SK-N-SH (cell line): ENCODE measurements at places on chromosomes 1 and 21.

GRCh38 chr1:165999826-166000225 lies 167.0 kb downstream of the FAM78B start:
- no peaks in the 10 kb centered on the region for H3K27me3 ChIP-seq
- no peak overlapping the region for H3K27ac ChIP-seq
- no peak for DNase-seq
- no peak overlapping the region for H3K4me3 ChIP-seq
- no peaks in the 10 kb centered on the region for H3K36me3 ChIP-seq
- H3K4me1 ChIP-seq: no peaks in the 10 kb centered on the region

GRCh38 chr1:208085655-208086515 lies 158.3 kb downstream of the PLXNA2 start:
- H3K36me3 ChIP-seq: peaks cover 28% of the 10 kb centered on the region
- H3K27ac ChIP-seq: peak overlapping the region; percentile 40; the same call in 1 of the 2 replicates
- no peaks in the 10 kb centered on the region for H3K27me3 ChIP-seq
- no peak for DNase-seq
- H3K4me3 ChIP-seq: no peak overlapping the region; the same call in 1 of the 2 replicates
- H3K4me1 ChIP-seq: peaks cover 26% of the 10 kb centered on the region

GRCh38 chr21:16821588-16821987 lies 691.3 kb upstream of the CXADR start:
- no peak overlapping the region for H3K27ac ChIP-seq
- H3K4me3 ChIP-seq: no peak overlapping the region
- no peaks in the 10 kb centered on the region for H3K36me3 ChIP-seq
- no peak for DNase-seq
- H3K27me3 ChIP-seq: no peaks in the 10 kb centered on the region

GRCh38 chr1:98550076-98550475 lies 111.4 kb upstream of the SNX7 start:
- H3K27ac ChIP-seq: no peak overlapping the region
- no peak for DNase-seq

DNA sequence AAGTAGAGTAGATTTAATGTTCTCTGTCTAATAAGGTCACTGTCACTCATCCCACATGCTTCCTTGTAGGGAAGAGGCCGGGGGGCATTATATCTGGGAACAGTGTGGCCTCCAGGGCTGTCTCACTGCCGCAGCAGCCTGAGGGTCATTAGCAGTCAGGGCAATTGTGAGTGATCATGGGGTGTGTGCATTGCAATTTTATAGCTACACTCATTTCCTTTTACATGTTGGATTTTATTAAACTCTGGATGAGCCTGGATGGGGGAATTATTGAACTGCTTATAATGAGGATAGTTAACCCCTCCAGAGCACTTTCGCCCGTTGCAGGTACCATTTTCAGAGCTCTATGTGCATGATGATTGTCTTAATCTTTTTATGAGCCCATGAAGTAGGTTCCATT lies 60.9 kb upstream of the DISP3 start:
- H3K27me3 ChIP-seq: no peaks in the 10 kb centered on the region
- H3K4me3 ChIP-seq: no peak overlapping the region
- peaks cover 5% of the 10 kb centered on the region; the same call in 1 of the 2 replicates for H3K4me1 ChIP-seq
- H3K36me3 ChIP-seq: no peaks in the 10 kb centered on the region
- no peak for DNase-seq
- no peak overlapping the region for H3K27ac ChIP-seq

- peak; percentile 55 for DNase-seq
- H3K36me3 ChIP-seq: no peaks in the 10 kb centered on the region
- H3K27me3 ChIP-seq: no peaks in the 10 kb centered on the region
- peaks cover 20% of the 10 kb centered on the region for H3K4me1 ChIP-seq
- no peak overlapping the region for H3K4me3 ChIP-seq
- peak overlapping the region; percentile 81 for H3K27ac ChIP-seq
Measured at GRCh38 chr1:24735509-24736375, 9.5 kb upstream of the CLIC4 start.

DNA sequence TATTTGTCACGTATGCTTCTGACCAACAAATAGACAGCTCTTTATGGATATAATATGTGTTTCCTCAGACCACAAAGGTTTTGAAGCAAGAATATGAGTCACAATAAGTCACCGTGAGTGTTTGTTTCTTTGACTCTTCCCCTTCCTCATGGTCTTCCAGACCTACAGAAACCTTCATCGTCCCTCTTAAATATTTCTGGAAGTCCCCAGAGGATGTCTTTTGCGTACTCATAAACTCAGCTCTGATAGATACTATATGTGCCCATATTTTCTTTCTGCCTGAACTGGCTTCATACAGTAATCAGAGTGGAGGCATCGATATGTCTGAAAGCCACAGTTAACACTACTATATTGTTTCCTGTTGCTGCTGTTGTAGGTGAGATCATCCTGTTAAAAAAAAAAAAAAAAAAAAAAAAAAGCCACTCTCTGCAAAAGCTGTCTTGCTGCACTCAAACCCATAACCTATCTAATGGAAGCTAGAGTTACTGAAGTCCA lies 38.4 kb downstream of the ADAMTS1 start:
- no peak overlapping the region for H3K27ac ChIP-seq
- H3K36me3 ChIP-seq: no peaks in the 10 kb centered on the region
- H3K4me3 ChIP-seq: no peak overlapping the region
- H3K4me1 ChIP-seq: no peaks in the 10 kb centered on the region

- H3K4me3 ChIP-seq: no peak overlapping the region
- H3K4me1 ChIP-seq: no peaks in the 10 kb centered on the region
- H3K27ac ChIP-seq: no peak overlapping the region
- no peak for DNase-seq
- no peaks in the 10 kb centered on the region for H3K36me3 ChIP-seq
Measured at GRCh38 chr1:14555091-14555490, 43.4 kb upstream of the KAZN start.

- no peaks in the 10 kb centered on the region for H3K27me3 ChIP-seq
- H3K36me3 ChIP-seq: no peaks in the 10 kb centered on the region
- H3K4me1 ChIP-seq: peaks cover 3% of the 10 kb centered on the region
- H3K4me3 ChIP-seq: no peak overlapping the region
- DNase-seq: peak; percentile 6
Measured at GRCh38 chr1:219883400-219884332, 44.7 kb downstream of the SLC30A10 start.

DNA sequence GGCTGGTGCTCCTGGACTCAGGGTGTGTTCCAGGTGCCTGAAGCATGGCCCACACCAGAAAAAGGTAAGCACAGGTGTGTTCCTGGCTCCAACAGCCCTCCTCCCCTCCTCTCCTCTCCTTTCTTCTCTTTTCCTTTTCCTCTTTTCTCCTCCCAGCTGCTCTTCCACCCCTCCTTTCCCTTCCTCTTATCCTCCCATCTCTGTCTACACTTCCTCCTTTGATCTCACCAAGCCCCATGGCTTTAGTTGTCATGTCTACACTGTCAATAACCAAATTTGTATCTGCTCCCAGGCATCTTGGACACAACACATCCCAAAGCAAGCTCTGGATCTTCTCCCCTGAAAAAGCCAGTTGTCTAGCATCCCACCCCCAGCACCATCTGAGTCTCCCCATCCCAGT lies 56.7 kb upstream of the LAPTM5 start:
- peaks cover 45% of the 10 kb centered on the region for H3K4me1 ChIP-seq
- H3K36me3 ChIP-seq: no peaks in the 10 kb centered on the region
- H3K27ac ChIP-seq: no peak overlapping the region
- no peak overlapping the region for H3K4me3 ChIP-seq
- no peak for DNase-seq

GRCh38 chr1:77473690-77474089 lies 191.9 kb downstream of the AK5 start:
- no peak overlapping the region for H3K27ac ChIP-seq
- no peaks in the 10 kb centered on the region for H3K27me3 ChIP-seq
- H3K4me3 ChIP-seq: no peak overlapping the region
- no peak for DNase-seq

DNA sequence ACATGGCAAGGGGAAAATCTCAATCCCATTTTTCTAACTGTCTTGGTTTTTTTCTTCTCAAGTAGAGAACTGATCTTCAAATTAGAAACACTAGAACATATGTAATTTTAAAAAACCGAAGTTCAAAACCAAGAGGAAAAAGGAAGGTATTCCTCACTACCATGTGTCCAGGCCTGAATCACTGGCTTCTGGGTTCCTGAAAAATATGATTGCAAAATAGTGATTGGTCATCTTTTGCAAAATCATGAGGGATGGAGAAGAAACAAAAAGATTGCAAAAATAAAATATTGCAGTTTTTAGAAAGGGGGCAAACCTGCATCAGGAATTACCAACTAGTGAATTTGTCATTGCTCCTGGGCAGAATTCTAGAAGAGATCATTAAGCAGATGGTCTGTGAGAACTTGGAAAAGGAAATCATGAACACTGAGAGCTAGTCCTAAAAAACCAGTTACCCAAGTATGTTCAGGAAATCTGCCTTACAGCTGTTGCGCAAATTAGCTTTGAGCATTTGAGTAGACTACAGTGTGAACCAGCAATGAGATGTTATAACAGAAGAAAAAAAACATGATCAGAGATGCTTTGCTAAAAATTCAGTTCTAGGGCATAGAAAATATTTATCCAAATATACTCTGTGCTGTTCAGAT lies 49.4 kb downstream of the SPATA46 start:
- H3K4me1 ChIP-seq: peaks cover 6% of the 10 kb centered on the region; the same call in 1 of the 2 replicates
- H3K36me3 ChIP-seq: no peaks in the 10 kb centered on the region
- no peak overlapping the region for H3K27ac ChIP-seq
- no peak overlapping the region for H3K4me3 ChIP-seq
- DNase-seq: no peak

DNA sequence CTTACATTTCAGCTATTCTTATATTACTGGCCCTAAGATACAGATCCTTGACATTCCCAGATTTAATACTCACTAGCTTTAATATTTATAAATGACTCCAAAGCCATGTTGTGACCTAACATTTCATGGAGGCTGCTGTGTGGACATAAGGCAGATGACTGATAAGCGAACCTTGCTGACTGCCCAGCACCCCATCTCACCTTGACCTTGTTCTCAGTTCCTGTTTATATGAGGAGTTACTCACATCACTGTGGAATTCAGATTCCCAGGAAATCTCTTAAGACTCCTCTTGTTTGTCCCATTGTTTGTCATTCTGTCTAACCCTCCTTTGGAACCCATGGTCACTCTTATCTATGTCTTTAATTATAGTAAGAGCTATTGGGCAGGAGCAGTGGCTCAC lies 21.9 kb downstream of the RAB3B start:
- H3K4me3 ChIP-seq: no peak overlapping the region
- peaks cover 20% of the 10 kb centered on the region for H3K36me3 ChIP-seq
- peaks cover 37% of the 10 kb centered on the region for H3K4me1 ChIP-seq
- DNase-seq: no peak
- no peaks in the 10 kb centered on the region for H3K27me3 ChIP-seq
- H3K27ac ChIP-seq: peak overlapping the region; percentile 85

- H3K36me3 ChIP-seq: no peaks in the 10 kb centered on the region
- H3K4me3 ChIP-seq: no peak overlapping the region
- H3K27ac ChIP-seq: no peak overlapping the region
- DNase-seq: no peak
- H3K27me3 ChIP-seq: no peaks in the 10 kb centered on the region
Measured at GRCh38 chr1:82299056-82299455, 498.3 kb downstream of the ADGRL2 start.

DNA sequence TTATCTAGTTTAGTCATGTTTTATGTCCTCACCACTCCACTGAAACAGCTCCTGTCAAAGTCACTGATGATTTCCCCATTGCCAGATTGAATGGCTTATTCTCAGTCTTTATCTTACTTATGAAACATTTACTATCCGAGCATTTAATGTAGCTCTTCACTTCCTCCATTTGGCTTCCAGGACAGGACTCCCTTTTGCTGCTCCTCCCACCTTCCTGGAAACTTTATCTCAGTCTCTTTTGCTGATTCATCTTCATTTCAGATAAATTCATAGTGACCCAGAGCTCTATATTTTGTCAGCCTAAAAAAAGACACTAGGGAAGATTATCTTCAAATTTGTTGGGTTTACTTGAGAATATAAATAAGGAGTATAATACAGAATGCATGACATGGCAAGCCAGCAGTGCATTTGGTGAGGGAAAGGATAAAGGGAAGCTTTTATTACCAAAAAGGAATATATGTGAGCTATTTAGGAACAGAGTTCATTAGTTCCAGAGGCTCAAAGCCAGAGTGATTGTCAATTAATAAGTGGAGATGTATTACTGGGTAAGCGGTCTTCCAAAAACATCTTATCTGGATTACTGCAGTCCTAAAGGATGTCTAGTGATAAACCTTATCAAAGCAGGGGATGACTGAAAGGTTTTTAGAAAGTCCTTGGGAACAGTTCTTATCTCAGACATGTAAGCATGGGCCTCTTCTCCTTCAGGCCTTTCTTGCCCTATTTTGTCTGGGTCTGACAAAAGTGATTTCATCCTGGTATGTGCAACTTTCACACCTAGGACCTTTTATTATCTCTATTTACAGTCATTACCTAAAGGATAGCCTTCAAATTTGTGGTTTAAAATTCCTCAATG lies 25.6 kb downstream of the IL23R start:
- H3K27ac ChIP-seq: no peak overlapping the region
- no peaks in the 10 kb centered on the region for H3K36me3 ChIP-seq
- H3K4me1 ChIP-seq: no peaks in the 10 kb centered on the region
- H3K27me3 ChIP-seq: no peaks in the 10 kb centered on the region
- no peak overlapping the region for H3K4me3 ChIP-seq
- DNase-seq: no peak

- H3K4me3 ChIP-seq: no peak overlapping the region
- peaks cover 7% of the 10 kb centered on the region for H3K36me3 ChIP-seq
- no peak overlapping the region for H3K27ac ChIP-seq
- no peaks in the 10 kb centered on the region for H3K4me1 ChIP-seq
Measured at GRCh38 chr1:15429701-15430149, 8.5 kb upstream of the CTRC start.

GRCh38 chr1:59688976-59689375 lies 125.8 kb upstream of the HOOK1 start:
- no peak overlapping the region for H3K27ac ChIP-seq
- no peak overlapping the region for H3K4me3 ChIP-seq
- no peaks in the 10 kb centered on the region for H3K36me3 ChIP-seq
- DNase-seq: no peak

DNA sequence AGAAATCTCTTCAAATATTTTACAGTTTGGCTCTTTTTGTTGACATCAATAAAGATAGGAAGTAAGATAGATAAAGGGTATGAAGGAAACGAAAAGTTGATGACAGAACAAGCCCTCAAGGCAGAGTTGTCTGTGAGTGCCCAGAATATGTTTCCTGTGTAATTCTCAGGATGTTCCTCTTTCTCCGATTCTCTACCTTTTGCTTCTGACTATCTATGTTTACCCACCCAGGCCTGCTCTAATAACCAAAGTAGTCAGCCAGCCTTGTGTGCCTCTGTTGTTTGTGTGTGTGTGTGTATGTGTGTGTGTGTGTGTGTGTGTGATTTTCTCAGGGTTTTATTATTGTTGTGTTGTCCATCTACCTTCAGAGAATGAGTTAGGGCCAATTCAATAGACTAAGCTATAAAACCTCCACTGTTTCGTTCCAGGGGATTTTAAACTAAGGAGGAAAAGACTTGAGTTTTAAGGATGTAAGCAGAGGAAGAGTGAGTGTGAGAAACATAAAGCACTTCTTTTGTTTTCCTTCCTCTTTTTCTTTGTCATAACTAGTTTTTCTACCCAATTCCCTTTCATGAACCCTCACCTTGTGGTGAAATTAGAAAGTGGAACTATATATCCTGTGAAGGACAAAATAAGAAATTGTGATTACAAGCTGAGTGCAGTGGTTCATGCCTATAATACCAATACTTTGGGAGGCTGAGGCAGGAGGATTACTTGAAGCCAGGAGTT lies 627.4 kb upstream of the NR5A2 start:
- no peak overlapping the region for H3K4me3 ChIP-seq
- DNase-seq: no peak
- H3K27me3 ChIP-seq: no peaks in the 10 kb centered on the region
- H3K27ac ChIP-seq: no peak overlapping the region

GRCh38 chr1:211653293-211653692 lies 22.1 kb downstream of the NEK2 start:
- no peak for DNase-seq
- no peak overlapping the region for H3K4me3 ChIP-seq
- no peak overlapping the region for H3K27ac ChIP-seq
- no peaks in the 10 kb centered on the region for H3K27me3 ChIP-seq
- H3K4me1 ChIP-seq: peaks cover 4% of the 10 kb centered on the region; the same call in 1 of the 2 replicates
- no peaks in the 10 kb centered on the region for H3K36me3 ChIP-seq
